ENCODE measurements at places on chromosomes 5 and 9.

DNA sequence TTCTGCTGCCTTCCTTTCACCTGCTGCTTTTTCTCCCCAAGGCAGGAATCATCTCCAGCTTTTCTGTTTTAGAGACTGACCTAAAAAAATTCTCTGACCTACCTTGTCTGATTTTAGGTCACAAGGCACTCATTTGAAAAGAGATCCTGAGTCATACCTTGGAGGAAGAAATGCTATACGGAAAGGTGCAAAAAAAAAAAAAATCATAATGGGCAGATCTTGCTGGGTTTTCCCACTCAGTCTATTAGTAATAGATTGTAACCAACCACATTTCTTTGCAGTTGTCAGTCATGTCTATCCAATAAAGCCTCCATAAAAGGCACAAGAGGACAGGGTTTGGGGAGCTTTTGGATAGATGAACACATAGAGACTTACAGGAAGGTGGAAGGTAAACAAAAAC, 70.0 kb downstream of the MTREX start:
- H3K36me3 ChIP-seq = peaks cover 15% of the 10 kb centered on the region
- H3K4me1 ChIP-seq = no peaks in the 10 kb centered on the region
- H3K27me3 ChIP-seq = no peaks in the 10 kb centered on the region
- H3K27ac ChIP-seq = peak overlapping the region; percentile 77

GRCh38 chr5:172412724-172413286, 41.5 kb downstream of the SH3PXD2B start:
- peak; percentile 28 for DNase-seq
- no peak overlapping the region for H3K27ac ChIP-seq
- peaks cover 35% of the 10 kb centered on the region for H3K4me1 ChIP-seq
- no peaks in the 10 kb centered on the region for H3K36me3 ChIP-seq
- peaks cover 33% of the 10 kb centered on the region for H3K27me3 ChIP-seq
- peak overlapping the region; percentile 72 for H3K4me3 ChIP-seq

- H3K27me3 ChIP-seq = peaks cover 43% of the 10 kb centered on the region
- H3K4me3 ChIP-seq = no peak overlapping the region
- H3K4me1 ChIP-seq = no peaks in the 10 kb centered on the region
- no peak overlapping the region for H3K27ac ChIP-seq
- no peak for DNase-seq
- no peaks in the 10 kb centered on the region for H3K36me3 ChIP-seq
Observed at GRCh38 chr5:124733329-124733650, 13.1 kb downstream of the ZNF608 start.

DNA sequence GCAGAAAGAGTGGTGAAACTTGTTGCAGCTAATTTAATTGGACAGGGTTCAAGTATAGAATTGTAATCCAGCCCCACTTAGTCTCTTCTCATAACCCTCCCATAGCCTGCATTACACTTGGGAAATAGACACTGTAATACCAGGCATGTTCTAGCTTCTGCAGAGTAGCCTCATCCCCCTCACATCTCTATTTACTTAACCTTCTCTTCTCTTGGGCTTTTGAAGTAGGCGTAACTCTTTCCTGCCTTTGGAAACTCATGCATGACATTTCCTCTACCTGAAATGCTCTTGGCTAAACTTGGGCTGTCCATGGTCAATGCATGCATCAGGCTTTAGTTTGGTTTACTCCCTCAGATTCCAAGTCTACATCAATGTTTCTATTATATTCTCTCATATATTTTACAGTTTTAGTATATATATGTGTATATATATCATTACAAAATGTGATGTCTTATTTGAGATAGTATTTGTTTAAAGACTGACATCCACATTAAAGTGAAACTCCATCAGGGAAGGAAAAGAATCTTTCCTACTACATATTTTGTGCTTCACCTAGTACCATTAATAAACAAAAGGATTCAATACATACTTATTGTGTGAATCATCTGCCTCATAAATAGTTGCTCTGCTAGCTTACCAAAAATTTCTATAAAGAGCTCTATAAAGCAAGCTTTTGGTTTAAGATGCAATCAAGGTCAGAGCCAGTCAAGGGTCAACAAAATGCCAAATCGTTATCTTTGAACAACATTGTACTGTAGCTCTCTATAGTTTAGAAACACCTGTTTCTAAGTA, 1158.0 kb downstream of the MAT2B start:
- H3K36me3 ChIP-seq = peaks cover 2% of the 10 kb centered on the region
- no peak overlapping the region for H3K4me3 ChIP-seq
- no peak for DNase-seq
- H3K4me1 ChIP-seq = no peaks in the 10 kb centered on the region
- H3K27me3 ChIP-seq = no peaks in the 10 kb centered on the region

DNA sequence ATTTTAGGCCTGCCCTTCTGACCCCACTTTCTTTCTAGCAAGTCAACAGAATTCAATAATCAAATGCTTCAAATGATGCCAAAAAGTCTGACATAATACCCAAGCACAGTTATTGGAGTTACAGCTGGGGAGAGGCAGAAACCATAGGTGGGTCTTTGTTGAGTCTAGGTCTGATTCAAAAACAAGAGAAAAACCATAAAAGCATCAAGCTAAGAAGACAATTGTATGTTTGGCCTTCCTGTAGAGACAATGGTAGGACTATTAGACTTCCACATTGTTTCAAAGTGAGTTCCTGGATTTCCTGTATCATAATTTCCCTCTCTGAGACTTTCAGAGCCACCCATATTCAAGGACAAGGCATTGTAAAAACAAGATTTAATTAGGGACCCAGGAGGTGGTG, 16.8 kb upstream of the CCDC192 start:
- no peak overlapping the region for H3K4me3 ChIP-seq
- H3K27ac ChIP-seq = no peak overlapping the region
- H3K27me3 ChIP-seq = no peaks in the 10 kb centered on the region
- no peaks in the 10 kb centered on the region for H3K4me1 ChIP-seq
- H3K36me3 ChIP-seq = no peaks in the 10 kb centered on the region

Data from activated T-cell treated with anti-CD3 and anti-CD28 coated beads, Interleukin-2, amount 50 U/mL, for 72 hours (primary cell).